ENCODE measurements at places on chromosomes 2 and 18. TPM values are rescaled to one million over a fixed set of nuclear protein-coding genes. Genes with fewer than 3 reads are reported as not detected.

DNA sequence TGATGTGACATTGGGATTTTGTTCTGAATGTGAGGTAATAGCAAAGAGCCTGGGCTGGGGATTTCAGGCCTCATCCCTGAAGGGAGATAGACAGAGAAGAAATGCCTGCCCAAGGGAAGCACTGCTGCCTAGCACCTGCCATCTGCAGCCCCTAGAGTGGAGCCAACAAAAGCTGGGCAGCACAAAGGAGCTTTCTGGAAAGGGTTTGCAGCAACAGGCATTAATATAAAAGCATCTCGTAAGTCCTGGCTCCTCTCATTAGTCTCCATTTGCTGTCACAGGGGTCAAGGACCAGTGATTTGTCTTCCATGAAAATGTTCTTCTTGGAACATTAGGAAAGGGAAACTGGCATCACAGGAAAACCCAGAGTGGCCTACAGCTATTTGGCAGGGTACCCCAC is 157.2 kb upstream of the SLC14A2 start:
- no peak for DNase-seq

DNA sequence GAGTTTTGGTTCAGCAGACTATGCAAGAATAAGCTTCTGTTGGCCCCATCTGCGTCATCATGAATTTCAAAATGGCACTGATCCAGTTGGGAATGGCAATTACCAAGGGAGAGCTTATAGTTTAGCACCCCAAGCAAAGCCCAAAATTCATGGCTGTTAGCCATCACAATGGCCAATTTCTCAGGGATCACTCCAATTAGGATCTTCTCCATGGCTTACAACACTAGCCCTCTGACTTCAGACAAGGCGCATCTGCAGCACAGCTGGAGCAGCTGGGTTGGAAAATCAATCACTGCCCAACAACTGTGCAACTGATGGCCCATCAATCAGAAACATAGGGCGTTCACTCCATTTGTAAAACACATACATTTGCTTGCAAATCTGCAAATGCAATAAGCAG is 273.6 kb downstream of the SRBD1 start:
- DNase-seq = no peak

DNA sequence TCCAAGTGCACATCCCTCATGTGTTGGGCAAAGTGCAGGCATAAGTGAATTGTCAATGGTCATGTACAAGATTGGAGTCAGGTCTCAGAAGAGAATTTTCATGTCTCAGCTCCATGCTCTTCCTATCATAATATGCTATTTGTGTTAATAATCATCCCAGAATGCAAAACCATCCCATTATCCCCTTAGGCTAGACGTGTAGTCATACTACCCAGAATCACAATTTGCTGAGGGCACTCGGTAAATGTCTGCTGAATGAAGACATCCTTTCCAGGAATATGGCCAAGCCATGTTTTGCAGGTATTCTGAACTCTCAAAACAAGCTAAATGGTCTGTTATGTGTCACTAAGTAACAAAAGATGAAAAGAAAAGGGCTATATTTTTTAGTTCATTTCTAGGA is 263.8 kb downstream of the RAD51AP2 start:
- no peak for DNase-seq

- DNase-seq = no peak
These were observed 751.5 kb downstream of the DCDC2C start for GRCh38 chr2:4454907-4455306.

Gene SH3BP4
- 44.9 TPM for total RNA-seq

GRCh38 chr2:172560721-172561120 is 4.8 kb downstream of the PDK1 start:
- DNase-seq = no peak

GRCh38 chr2:195659114-195659513 is 2.1 kb downstream of the SLC39A10 start:
- DNase-seq = no peak

DNA sequence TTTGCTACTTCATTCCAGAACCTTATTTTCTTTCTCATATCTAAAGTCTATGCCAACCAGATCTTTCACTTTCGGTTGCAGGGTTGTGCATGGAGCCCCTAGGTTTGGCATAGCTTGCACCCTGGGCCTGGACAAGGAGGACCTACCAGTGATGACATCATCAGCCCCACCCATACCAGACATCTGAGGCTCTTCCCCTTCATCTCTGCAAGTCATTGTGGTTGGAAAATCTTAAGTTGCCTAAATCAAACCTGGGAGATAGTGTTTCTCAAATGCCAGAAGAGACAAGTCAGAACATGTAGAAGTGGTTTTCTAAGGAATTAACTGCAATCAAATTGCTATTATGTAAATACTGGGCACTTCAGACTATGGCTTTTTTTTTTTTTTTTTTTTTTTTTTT is 363.3 kb downstream of the ZNF516 start:
- no peak for DNase-seq

- DNase-seq = peak; percentile 78
These were observed 53.8 kb upstream of the SPTBN1 start for GRCh38 chr2:54402350-54402749.

DNA sequence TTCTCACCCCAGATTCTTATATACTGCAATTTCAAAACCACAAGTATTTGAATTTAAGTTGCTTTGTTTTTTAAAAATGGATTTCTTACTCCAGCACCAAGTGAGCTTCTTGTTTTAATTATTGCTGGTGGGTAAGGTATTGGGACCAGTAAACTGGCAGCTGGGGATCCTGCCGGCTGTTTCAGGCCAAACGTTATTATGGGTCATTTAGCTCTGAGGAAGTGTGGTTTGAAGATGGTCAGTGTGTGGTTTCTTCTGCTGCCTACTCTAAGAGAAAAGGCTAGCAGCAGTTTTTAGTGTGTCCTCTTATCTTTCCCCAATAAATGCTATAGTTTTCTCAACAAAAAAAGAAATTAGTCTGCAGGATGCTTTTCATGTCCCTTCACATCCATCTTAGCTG is 30.6 kb downstream of the CFAP221 start:
- no peak for DNase-seq

Measured in ovary (tissue), 10 donors.